ENCODE measurements at places on chromosomes 16 and 17. TPM values are rescaled to one million over a fixed set of nuclear protein-coding genes. Genes with fewer than 3 reads are reported as not detected.

DNA sequence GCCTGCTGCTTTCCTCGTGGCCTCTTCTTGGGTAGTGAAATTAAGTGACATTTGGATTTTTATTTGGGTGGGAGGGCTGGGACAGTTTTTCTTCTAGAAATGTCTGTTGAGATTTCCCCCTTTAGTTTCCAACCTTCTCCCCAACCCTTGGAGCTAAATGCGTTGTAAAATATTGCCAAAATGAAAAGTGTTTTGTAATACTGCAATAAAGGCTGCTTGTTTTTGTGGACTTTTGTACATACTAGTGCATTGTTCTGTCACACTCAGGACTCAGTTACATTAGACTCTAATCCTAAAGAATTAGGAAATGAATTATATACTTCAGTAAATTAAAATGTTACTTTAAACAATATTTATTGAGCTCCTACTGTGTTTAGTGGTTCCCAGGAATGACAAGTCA is 21.7 kb downstream of the HEATR9 start:
- DNase-seq, result no peak

GRCh38 chr16:51017969-51018368 is 133.1 kb downstream of the SALL1 start:
- DNase-seq, result no peak

The RCVRN gene
- total RNA-seq, result not detected

GRCh38 chr16:87966064-87966645 is 14.9 kb downstream of the BANP start:
- no peak for DNase-seq
